ENCODE measurements at places on chromosomes 1 and 21.
A peak's percentile ranks its signal among the peaks of the same experiment; 100 is the strongest.

DNA sequence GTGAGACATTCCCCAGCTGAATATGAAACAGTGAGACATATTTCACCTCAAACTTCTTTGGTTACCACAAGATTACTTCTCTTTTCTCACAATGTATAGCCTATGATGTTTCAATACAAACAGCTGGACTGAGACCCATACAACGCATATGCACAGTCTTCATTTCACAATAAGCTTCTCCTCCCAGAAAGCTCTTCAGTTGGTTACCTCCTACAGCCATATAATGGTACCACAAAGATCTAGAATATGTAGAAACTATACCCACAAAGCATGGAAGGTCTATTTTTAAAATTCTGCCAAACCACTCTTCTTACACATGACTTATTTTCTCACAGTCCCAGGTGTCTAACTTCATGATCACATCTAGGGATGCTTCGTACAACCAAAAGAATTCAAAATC lies 70.8 kb downstream of the JAK1 start:
- DNase-seq: no peak

GRCh38 chr1:233668725-233669294 lies 54.9 kb downstream of the KCNK1 start:
- DNase-seq: no peak

DNA sequence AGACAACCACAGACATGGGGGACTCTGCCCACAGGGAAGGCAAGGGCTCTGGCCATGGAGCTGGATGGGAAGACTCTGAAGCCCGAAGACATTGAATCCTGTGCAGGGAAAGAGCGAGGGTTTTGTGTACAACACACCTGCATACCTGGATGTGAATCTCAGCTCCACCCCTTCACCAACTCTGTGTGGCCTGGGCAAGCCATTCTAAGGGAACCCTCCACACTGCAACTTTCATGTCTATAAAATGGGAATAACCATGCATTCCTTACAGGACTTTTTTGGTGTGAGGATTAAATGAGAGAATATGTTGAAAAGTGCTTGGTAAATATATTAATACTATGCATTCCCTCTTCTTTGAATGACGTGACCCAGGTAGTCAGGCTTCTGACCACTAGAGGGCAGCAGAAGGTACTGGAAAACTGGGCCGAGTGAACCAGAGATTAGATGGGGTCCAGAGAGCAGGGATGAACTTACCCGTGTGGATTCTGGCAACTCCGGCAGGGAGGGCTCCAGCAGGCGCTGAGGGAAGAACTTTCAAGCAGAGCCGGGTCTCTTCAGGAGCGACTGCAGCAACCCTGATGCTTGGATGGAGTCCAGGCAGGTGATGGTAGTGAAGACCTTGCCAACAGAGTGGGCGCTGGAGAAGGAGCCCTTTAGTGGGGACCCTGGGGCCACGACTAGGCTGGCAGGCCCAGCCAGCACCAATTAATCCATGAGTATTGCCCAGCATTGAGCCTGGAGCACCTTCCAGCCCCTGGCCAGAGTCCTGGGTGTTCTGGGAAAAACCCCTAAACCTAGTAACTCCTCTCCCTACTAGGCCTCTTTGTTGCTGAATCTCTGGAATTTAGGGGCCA lies 834 bp upstream of the ELF3 start:
- peak; percentile 78 for DNase-seq

GRCh38 chr1:227234998-227235405 lies 83.3 kb downstream of the CDC42BPA start:
- DNase-seq: no peak

DNA sequence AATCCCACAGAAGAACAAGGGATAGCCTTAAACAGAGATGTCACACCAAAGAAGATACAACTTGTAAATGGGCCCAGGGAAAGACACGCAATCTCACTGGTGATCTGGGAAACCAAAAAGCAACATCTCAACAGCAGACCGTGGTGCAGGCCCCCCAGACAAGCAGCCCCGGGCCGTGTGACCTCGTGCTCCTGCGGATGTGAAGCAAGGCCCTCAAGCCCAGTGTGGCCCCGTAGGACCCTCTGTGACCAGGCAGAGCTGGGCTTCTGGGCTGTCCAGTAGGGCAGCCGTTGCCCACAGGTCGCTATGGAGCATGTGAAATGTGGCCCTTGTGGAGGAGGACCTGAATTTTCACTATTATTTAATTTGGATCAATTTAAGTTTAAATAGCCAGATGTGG lies 34.9 kb upstream of the TMEM52 start:
- no peak for DNase-seq

GRCh38 chr1:162541619-162542141 lies 19.8 kb upstream of the UAP1 start:
- DNase-seq: no peak

DNA sequence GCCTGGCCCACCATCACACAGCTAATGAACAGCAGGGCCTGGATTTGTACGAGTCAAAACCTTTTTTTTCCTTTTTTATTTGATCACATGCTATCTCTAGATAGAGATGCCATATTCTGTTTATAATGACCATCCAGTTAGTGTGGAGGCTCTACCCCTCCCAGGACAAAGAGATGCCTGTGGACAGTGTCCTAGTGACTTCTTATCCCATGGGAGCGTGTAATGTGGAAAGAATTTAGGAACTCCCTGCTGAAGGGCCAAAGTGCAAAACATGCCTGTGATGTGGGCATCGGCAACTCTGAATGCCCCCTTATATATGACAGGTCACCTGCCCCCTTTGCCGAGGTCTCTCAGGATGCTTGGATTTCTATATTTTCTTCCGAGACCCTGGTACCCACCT lies 292.2 kb downstream of the RRAGC start:
- no peak for DNase-seq

DNA sequence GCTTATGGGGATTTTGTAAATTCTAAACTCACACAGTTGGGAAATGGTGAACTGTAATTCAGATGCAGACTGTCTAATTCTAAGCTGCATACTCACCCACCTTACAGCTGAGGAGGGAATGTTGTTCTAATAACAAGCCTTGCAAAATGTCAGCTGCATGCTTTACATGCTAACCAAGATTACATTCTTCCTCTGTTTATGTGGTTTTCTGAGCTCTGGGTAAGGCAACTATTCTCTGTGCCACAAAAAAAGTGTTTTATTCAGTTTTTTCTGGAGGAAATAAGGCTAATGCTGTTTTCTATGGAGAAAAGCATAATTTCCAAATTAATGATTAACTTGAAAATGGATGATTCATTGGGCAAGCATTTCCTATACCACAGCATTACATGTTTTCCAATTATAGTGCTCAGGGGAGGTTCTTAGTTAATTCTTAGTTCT lies 64.9 kb downstream of the RGS13 start:
- DNase-seq: no peak
